Spinal cord (tissue), 10 donors: ENCODE measurements at places on chromosomes 7 and 10. TPM values are rescaled to one million over a fixed set of nuclear protein-coding genes. Genes with fewer than 3 reads are reported as not detected.

NFE2L3 gene
- total RNA-seq: 5.4 TPM

RELN gene
- total RNA-seq: 31.9 TPM

NPSR1 gene
- 0.59 TPM for total RNA-seq

ANK3 gene
- 101 TPM for total RNA-seq

SPRN gene
- 6.1 TPM for total RNA-seq

HUS1 gene
- 18.7 TPM for total RNA-seq

ALOX5 gene
- total RNA-seq: 2.1 TPM

CLCN1 gene
- total RNA-seq: 0.28 TPM

ATG9B gene
- total RNA-seq: 3.6 TPM

CNTNAP2 gene
- 41.3 TPM for total RNA-seq

WIPF3 gene
- 4.5 TPM for total RNA-seq

HKDC1 gene
- 0.89 TPM for total RNA-seq

NUTM2E gene
- 0.88 TPM for total RNA-seq

METTL2B gene
- 36.8 TPM for total RNA-seq

SRGN gene
- 75.7 TPM for total RNA-seq

MKX gene
- 6.6 TPM for total RNA-seq

ZNF804B gene
- total RNA-seq: 5.5 TPM

CPED1 gene
- total RNA-seq: 26.5 TPM

DLX5 gene
- total RNA-seq: 0.50 TPM

EXOSC1 gene
- total RNA-seq: 28.8 TPM

ZPBP gene
- total RNA-seq: not detected

BCAP29 gene
- 74.3 TPM for total RNA-seq

FAM131B gene
- total RNA-seq: 26.7 TPM

ADAM22 gene
- total RNA-seq: 27.2 TPM

ACSM6 gene
- total RNA-seq: not detected

ZNF727 gene
- total RNA-seq: 1.5 TPM

HDAC9 gene
- total RNA-seq: 27.8 TPM

PDGFA gene
- total RNA-seq: 25.5 TPM

ADAMTS14 gene
- total RNA-seq: 4.7 TPM

SLC18A3 gene
- 5.2 TPM for total RNA-seq

ADGRA1 gene
- 5.5 TPM for total RNA-seq

HOXA11 gene
- not detected for total RNA-seq

C10orf95 gene
- 0.28 TPM for total RNA-seq

RHOBTB1 gene
- 55.4 TPM for total RNA-seq

PROSER2 gene
- 5.0 TPM for total RNA-seq

SFRP5 gene
- 6.7 TPM for total RNA-seq

NCF1 gene
- total RNA-seq: 0.77 TPM

KCNMA1 gene
- 95.0 TPM for total RNA-seq

PKD2L1 gene
- total RNA-seq: 0.59 TPM

LIPN gene
- total RNA-seq: 0.30 TPM

COL17A1 gene
- 1.7 TPM for total RNA-seq

OPALIN gene
- 0.88 TPM for total RNA-seq

IL6 gene
- total RNA-seq: not detected
